Cardiac fibroblast (primary cell): ENCODE measurements at places on chromosomes 2 and 18.

DNA sequence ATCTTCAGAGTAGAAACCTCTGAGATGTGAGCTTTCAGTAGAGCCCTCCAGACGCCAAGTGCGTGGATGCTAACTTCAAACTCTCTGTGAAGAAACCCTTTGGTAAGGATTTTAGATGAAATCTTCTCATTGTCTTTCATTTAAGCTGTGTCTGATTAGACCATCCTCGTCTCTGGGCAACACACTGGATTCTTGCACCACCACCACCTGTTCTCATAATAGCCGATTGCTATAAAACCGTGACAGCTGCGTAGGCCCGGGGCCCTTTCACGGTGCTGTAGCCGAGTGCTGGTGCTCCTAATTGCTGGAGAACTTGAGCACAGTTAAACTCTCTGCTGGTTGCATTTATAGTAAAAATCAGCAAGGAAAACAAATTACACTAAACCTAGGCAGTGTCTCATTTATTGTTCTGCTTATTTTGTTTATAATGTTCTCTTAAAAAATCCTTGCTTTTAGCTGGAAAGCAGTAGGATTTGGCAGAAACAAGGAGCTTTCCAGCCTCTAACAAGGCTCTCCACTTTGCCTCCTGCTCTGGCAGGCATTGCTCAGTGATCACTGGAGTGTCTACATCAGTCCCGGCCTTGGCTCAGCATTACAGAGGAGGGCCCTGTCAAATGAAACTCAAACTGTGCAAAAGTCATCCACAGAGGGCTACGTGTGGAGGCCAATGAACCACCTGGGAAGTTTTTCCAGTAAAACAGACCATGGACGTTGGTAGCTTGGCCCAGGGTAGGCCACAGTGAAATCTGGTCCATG, 40.9 kb upstream of the MBP start:
- DNase-seq = no peak

GRCh38 chr2:48691935-48692691, 63.4 kb downstream of the LHCGR start:
- DNase-seq = no peak

GRCh38 chr2:128320906-128321771, 2.5 kb upstream of the HS6ST1 start:
- DNase-seq = no peak

GRCh38 chr18:63160172-63160995, 159.2 kb downstream of the BCL2 start:
- no peak for DNase-seq

DNA sequence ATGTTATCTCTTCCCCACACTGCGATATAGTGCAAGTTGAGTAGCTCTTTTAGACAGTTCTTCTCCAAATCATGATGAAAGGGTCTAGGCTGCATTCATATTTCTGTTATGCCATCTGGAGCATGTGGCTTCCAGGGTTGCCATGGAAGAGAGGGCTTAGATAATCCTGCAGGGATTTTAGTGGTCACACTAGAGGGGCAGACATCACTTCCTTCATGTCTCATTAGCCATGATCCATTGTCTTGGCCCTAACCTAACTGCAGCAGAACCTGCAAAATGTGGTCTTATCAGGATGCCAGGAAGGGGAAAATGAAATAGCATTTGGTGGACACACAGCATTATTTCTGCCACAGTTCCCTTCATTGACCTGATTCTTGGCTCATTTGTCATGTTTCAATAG, 83.1 kb downstream of the ADAM23 start:
- no peak for DNase-seq
